ENCODE measurements at places on chromosomes 2 and 18.

GRCh38 chr18:35950628-35950982 is 21.9 kb upstream of the RMP24 start:
- no peak for DNase-seq

DNA sequence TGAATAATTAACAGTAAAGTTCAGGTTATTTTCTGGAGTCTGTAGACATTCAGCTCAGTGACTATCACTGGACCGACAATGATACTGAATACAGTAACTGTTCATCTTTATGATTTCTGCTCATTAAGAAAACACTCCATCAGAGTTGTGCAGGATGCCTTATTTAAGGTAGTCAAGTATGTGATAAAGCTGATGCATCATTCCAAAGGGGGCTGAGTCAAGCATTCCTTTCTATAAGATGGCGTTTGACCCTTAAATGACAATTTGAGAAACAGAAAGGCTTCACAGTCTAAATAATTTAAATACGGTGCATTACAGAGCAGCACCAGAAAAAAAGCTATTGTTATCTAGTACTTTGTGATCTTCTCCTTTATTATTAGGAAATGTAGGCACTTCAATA is 131.1 kb downstream of the CDH2 start:
- DNase-seq, result no peak

DNA sequence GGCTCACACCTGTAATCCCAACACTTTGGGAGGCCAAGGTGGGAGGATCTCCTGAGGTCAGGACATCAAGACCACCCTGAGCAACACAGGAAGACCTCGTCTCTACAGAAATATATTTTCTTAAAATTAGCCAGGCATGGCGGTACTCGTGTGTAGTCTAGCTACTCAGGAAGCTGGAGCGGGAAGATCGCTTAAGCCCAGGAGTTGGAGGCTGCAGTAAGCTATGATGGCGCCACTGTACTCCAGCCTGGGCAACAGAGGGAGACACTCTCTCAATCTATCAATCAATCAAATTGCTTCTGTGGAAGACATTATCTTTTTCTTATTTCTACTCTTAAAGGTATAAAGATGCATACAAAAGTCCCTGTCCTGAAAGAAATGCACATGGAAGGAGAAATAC is 11.3 kb downstream of the FEZ2 start:
- DNase-seq, result no peak

- no peak for DNase-seq
These were observed 1.9 kb downstream of the NTSR2 start for GRCh38 chr2:11667866-11668637.

GRCh38 chr2:216372761-216373291 is 543 bp upstream of the MARCHF4 start:
- no peak for DNase-seq

GRCh38 chr2:123578016-123578415 is 447.1 kb upstream of the CNTNAP5 start:
- DNase-seq, result no peak

GRCh38 chr2:86000938-86001312 is 104.8 kb downstream of the POLR1A start:
- DNase-seq, result no peak

DNA sequence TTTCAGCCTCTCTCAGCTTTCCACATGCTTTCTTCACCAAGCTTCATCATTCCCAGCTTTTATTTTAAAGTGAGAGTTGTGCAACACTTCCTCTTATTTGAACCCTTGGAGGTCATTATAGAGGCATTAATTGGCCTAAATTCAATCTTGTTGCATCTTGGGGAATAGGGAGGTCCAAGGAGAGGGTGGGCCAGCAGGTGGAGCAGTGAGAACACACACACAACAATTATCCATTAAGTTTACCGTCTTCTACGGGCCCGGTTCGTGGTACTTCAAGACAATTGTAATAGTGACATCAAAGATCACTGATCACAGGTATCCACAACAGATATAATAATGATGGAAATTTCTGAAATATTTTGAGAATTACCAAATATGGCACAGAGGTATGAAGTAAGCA is 457.2 kb upstream of the SMIM21 start:
- DNase-seq, result no peak

- DNase-seq, result no peak
These were observed 66.6 kb downstream of the MYL12B start for GRCh38 chr18:3328532-3328931.

- no peak for DNase-seq
These were observed 155.3 kb downstream of the DIS3L2 start for GRCh38 chr2:232116852-232117251.

GRCh38 chr2:108316461-108317258 is 28.0 kb downstream of the SULT1C2 start:
- no peak for DNase-seq

- no peak for DNase-seq
These were observed 211.1 kb downstream of the HDAC4 start for GRCh38 chr2:239189711-239190131.

DNA sequence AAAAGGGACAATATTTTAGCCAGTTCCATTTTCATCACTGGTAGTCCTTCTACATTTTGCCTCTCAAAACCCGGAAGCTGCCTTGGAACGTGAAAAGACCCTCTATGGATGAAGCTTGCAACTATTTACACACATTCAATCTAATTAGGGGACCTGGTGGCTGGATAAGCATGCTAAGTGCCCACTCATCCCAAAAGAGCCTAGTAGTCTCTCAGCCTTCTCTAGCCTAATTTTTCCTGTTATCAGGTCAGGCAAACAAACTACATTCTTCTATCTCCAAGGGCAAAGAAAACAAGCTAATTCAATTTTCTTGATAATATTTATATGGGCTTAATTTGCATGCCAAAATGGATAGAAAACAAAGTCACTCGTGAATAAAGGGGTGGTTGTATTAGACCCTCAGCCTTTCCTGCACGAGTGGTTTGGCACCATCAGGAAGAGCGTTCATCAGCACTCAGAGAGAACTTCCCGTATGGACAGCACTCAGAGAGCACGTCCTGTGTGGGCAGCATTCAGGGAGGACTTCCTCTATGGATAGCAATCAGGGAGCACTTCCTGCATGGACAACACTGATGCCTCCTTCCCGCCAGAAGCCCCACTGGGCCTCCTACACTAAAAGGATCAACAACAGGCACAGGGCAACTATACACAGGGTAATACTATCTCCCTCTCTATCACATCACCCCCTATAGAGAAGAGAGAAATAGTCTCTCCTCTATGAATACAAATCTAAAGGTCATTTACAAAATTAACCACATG is 122.2 kb downstream of the RBMS1 start:
- no peak for DNase-seq

GRCh38 chr2:143300536-143300935 is 171.3 kb downstream of the ARHGAP15 start:
- DNase-seq, result no peak

DNA sequence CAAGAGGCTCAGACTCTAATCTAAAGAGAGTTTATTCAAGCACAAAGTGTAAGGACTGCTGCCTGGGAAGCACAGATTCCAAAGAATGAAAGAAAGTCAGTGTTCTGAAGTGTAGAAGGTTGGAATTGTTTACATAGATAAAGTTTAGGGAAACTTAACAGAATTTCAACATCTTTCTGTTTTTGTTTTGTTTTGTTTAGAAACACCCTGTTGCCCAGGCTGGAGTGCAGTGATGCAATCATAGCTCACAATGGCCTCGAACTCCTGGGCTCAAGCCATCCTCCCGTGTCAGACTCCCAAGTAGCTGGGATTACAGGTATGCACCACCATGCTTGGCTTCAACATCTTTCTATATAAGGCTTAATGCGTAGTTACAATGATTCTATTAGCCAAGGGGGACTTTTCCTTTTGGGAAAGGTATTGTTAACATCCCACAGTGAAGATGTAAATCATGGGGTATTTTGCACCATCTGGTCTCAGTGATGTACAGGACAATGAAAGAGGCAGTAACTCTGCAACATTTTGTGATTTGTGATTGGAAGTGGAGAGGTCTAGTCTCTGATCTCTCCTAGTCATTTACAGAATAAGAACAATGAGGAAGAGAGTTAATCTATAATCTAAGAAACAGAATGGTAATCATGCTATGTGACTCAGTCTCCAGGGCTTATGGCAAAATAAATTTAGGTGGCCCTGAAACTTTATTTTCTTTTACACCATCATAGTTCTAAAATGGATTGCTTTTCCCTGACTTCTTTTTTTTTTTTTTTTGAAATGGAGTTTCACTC is 45.6 kb upstream of the MSH6 start:
- no peak for DNase-seq

DNA sequence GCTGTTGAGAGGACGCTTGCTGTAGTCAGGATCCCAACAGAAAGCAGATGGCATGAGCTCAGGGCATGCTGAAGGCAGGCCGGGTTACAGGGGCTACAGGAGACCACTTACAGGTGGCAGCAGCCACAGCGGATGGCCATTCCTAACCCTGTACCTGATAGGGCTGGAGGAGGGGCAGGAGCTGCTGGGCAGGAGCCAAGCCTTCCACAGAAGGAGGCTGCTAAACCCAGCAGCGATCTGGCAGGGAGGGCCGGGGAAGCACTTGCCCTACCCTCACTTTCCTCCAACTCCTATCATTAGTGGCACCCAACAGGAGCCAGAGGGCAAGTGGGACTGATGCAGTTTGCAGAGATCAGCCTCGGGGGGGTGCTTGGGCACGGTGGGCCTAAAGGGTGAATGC is 2.0 kb downstream of the ASB18 start:
- DNase-seq, result no peak

- DNase-seq, result no peak
These were observed 58.8 kb upstream of the FZD5 start for GRCh38 chr2:207828361-207829057.

GRCh38 chr2:166134252-166135151 is 6.7 kb upstream of the SCN1A start:
- DNase-seq, result no peak

DNA sequence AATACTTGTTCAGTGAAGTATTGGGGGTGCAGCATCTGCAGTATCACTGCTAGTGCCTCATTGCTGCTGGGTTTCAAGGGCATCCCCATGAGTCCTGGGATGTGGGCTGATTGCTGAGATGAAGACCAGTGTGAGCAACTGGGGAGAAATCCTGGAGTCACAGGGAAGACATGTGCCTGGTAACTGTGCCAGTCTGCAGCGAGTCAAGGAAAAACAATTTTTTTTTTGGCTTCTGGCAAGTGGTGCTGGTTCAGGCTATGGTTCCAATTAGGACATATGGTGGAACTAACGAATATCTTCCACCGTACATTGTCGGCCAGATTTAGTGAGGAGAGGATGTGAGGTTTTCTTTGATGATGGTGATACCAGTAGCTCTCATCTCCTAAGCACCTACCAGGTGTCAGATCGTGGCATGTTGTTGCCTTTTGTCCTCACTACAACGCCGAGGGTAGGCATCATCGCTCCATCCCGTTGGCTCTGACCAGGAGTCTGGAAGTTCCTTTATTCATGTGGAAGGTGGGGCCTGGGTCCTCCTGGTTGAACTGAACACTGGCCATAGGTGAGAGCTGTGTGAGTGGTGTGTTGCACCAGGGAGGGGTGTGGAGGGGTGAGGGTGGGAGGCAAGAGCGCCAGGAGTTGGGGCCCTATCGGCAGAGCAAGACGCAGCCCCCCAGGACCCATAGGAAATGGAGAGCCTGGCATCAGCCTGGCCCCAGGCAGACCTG is 118.0 kb upstream of the HS6ST1 start:
- DNase-seq, result no peak

- no peak for DNase-seq
These were observed 311.9 kb upstream of the HDAC4 start for GRCh38 chr2:239712755-239713154.

DNA sequence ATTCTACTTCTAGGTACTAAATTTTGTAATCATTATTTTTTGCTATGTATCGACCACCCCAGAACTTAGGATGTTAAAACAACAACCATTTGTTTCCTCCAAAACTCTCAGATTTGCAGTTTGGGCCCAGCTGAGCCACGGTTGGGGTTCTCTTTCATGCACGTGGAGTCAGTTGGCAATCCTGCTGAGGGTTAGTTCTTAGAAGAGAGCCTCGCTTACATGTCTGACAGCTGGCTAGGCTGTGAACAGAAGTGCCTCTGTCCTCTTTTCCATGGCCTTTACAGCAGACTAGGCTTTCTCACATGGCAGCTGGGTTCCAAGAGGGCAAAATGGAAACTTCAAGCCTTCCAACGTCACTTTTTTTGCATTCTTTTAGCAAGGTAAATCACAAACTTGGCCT is 9.3 kb upstream of the RGPD4 start:
- DNase-seq, result no peak

GRCh38 chr18:63312019-63312409 is 7.6 kb downstream of the BCL2 start:
- no peak for DNase-seq

- no peak for DNase-seq
These were observed 70.1 kb downstream of the SLC39A10 start for GRCh38 chr2:195727106-195727505.

DNA sequence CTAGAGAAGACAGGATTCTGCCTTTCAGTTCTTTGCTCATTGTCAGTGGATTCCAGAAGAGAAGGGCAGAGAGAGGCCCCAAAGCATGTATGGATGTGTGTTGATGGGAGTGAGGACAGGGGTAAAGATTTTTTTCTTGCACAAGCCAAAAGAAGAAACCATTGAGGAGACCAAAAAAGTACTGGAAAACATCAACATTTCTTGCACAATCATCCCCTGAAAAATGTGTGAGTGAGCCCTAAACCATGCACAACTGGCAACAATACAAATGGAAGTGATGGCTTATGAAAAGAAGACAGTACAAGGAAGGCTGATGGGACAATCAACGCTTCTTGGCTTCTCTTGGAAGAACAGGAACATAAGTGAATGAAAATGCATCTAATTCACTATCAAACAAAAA is 5.6 kb upstream of the SMAD7 start:
- DNase-seq, result no peak

DNA sequence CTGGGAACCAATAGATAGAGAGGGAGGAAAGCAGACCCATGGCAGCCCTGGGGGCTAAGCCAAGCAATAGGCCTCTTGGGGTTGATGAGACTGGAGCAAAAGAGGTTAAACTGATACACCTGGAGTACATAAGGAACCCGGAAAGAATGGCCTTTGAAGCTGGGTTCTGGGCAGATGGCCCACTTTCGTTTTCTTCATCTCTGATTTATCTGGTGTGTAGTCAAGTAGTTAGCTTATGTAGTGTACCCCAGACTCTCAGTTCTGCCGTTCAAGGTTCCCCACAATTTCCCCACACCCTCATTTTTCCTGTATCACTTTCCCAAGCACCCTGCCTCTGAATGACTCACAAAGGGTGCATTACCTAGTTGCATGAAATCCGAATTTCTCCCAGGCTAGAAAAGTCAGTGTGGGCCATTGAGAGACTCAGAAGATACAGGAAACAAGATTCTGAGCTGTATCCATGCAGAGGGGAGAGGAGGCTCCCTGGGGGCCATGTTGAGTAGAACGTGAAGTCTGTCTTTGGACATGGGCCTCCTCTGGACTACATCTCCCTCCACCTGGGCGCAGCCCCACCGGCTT is 235.0 kb downstream of the LOXHD1 start:
- no peak for DNase-seq

- no peak for DNase-seq
These were observed 10.3 kb upstream of the CTAGE1 start for GRCh38 chr18:22427822-22428549.

- DNase-seq, result no peak
These were observed 168.6 kb downstream of the PRKCE start for GRCh38 chr2:45820048-45820447.

GRCh38 chr2:170047331-170048065 is 130.4 kb upstream of the MYO3B start:
- DNase-seq, result no peak
